Activated effector memory CD4-positive, alpha-beta T cell treated with anti-CD3 and anti-CD28 coated beads, Interleukin-2, amount 50 U/mL, for 16 hours (primary cell): ENCODE measurements at places on chromosomes 5 and 9.

DNA sequence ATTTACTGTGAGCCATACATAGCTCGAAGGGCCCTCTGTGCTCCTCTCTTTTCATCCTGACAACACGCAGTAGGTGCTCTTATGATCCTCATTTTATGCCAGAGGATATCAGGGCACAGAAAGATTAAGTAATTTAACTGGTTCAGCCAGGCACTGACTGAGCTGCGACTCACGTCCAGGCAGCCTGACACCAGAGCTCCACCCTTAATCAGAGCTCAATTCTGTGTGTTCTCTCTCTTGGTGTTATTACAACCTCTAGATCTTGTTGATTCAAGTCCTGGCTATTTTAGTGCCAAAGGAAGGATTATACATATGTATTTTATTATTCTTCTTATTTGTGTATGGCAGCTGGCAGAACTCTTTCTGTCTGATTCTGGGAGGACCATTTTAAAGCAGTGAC is 59.7 kb downstream of the OSMR start:
- no peak for DNase-seq

GRCh38 chr9:126461608-126462007 is 135.0 kb downstream of the MVB12B start:
- no peak for DNase-seq

GRCh38 chr5:2017540-2018389 is 135.0 kb upstream of the IRX4 start:
- DNase-seq, result no peak

- no peak for DNase-seq
These were observed 444.5 kb downstream of the RAB3C start for GRCh38 chr5:59027145-59027907.

GRCh38 chr9:4292781-4293180 is 7.1 kb downstream of the GLIS3 start:
- DNase-seq, result no peak

GRCh38 chr5:108380531-108381349 is 1.2 kb downstream of the FBXL17 start:
- DNase-seq, result peak; percentile 83

DNA sequence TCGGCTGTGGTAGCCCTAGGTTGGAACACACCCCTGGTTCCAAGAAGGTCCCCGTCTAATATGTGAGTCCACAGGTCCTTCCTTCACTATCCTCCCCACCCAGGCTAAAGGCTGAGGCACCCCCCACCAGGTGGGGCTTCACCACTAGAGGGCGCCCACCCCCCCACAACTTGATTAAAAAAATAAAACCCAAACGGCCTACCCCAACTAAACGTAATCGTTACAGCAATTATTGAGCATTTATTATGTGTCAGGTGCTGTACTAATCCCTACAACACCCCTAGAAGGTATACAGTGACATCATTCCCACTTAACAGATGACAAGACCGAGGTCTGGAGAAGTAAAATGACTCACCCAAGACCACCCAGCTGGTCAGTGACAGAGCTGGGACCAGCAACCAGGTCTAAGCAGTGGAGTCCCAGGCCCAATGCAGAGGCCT is 65.0 kb downstream of the FGF18 start:
- peak; percentile 82 for DNase-seq

GRCh38 chr9:22033012-22033630 is 24.0 kb upstream of the CDKN2B start:
- DNase-seq, result no peak

GRCh38 chr9:133426011-133426410 is 3.8 kb downstream of the ADAMTS13 start:
- DNase-seq, result no peak

DNA sequence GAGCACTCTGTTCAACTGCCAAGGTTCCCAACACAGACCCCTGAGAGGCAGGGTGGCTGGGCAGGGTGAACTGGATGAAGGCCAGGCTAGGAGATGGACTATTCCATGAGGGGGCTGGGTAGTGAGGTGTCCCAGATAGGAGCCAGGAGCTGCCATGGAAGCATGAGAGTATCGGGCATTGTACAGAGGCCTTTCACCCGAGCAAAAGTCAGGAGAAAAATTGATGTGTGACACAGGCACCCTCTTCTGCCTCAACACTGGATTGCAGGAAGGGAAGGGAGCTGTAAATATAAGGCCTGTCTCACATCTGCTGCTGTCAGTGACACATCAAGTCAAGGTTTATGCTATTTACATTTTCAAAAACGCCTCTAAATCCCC is 74.6 kb downstream of the UBAP1 start:
- DNase-seq, result peak; percentile 53

GRCh38 chr5:73812962-73813588 is 187.1 kb downstream of the ARHGEF28 start:
- no peak for DNase-seq

DNA sequence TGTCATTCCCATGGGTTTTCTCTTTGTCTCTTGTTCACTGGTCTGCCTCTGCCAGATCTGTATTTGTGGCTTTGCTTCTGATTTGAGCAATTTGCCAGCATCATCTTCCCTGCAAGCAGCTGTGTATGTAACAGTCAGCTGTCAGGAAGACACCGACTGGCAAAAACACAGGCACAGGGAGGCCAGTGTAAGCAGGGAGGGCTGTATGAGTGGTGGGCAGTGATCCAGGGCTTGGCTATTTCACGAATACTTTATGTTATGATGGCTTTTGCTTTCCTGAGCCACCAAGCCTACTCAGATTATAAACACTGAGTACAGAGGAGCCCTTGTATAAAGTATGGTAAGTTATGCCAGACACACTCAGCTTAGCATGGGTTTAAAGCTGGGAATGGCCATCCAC is 11.6 kb downstream of the BNIP1 start:
- DNase-seq, result no peak

- DNase-seq, result peak; percentile 69
These were observed 3.1 kb upstream of the BARX1 start for GRCh38 chr9:93958121-93958818.

DNA sequence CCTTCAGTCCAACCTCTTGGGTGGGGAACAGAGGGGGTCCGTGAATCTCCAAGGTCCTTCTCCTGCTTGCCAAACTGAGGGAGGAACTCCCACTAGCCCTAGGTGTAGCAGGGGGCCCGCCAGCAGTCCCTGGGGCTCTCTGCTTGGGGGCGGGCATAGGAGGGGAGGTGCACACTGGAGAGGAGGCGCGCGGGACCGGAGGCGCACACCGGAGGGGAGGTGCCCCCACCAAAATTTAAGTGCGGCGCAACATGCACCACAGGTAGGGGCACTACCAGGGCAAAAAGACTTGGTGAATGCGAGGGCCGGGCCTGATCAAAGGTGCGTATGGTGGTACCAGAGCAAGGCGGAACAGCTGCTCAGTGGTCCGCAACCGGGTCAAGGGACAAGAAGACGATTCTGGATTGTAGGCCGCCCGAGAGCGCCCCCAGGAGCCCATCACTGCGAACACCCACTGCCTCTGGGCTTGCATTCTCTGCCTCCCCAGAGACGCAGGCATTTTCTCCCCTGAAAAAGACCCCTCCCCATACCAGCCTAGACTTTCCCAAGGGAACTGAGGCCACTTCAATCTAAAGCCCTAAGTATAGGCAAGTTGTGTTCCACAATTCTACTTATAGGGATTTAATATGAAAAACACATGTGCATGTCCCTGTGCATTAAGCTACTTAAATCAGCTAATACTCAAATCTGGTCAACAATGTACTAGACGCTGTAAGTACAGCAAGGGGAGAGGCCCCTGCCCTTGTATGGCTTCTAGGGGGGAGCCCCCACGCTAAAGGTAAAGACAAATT is 50.6 kb downstream of the TGFBI start:
- DNase-seq, result no peak
